ENCODE measurements at places on chromosomes 4 and X. TPM values are rescaled to one million over a fixed set of nuclear protein-coding genes. Genes with fewer than 3 reads are reported as not detected.

GRCh38 chr4:150318527-150318926 lies 240.3 kb downstream of the DCLK2 start:
- no peak for DNase-seq

The PROM1 gene
- 0.17 TPM for total RNA-seq

The NKX6-1 gene
- 0.26 TPM for total RNA-seq

GRCh38 chr4:3410401-3411135 lies 31.2 kb upstream of the HGFAC start:
- no peak for DNase-seq

The GPC4 gene
- 2.8 TPM for total RNA-seq

- DNase-seq = no peak
These were observed 548.9 kb downstream of the PPP4R3C start for GRCh38 chrX:26914232-26914631.

DNA sequence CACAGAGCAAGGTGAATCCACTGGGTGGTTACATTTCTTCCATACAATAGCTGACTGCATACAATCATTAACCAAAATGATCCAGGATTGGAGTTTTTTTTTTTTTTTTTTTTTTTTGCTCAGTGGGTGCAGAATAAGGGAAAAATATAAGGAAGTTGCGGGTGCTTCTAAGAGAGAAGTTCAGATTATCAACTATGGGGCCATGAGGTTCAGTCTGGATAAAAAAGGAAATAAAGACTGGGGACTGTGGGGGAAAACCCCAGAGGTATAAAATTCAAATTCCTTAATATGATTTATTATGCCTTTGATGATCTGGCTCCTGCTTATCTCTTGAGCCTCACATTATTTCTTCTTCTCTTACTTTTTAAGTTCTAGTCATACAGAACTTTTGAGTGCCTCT lies 5.9 kb upstream of the EIF1AX start:
- no peak for DNase-seq

The CTAG1A gene
- total RNA-seq = not detected

- no peak for DNase-seq
These were observed 42.0 kb downstream of the NPFFR2 start for GRCh38 chr4:72073816-72074215.

All from fibroblast of lung (primary cell).